ENCODE measurements at places on chromosomes 3 and 15.

- no peak for DNase-seq
Observed at GRCh38 chr3:182936239-182936917, 44.0 kb downstream of the DCUN1D1 start.

GRCh38 chr3:40387895-40388254 is 891 bp downstream of the ENTPD3 start:
- no peak for DNase-seq

- no peak for DNase-seq
Observed at GRCh38 chr3:129878355-129878754, 15.2 kb downstream of the TMCC1 start.

DNA sequence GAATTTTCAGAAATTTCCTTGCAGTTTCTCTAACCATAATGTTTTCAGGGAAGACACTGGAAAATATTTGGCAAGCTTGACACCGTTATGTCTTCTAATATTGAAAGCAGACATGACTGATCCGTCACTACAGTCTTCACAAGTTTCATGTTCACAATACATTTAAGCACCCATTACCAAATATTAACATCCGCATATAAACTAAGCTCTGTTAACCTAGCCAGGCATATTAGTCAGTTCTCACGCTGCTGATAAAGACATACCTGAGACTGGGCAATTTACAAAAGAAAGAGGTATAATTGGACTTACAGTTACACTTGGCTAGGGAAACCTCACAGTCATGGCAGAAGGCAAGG is 162.7 kb upstream of the LYSMD4 start:
- no peak for DNase-seq

DNA sequence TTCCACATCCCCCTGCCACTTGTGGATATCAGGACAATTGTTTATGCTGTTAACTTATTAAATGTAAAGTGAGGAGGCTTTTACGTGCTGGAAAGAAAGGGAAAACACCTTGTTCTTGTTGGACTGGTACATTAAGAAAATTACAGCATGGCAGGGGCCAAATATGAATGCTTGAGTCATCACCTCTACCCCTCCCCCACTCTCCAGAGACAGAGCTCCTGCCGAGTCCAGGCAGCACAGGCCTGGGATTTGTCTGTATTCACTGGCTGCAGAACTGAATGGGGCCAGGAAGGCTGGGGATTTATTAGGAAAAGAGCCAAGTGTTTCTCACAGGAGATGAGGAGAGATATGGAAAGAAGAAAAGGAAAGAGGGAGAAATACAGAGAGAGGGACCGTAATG is 308.9 kb downstream of the EPHB1 start:
- no peak for DNase-seq

DNA sequence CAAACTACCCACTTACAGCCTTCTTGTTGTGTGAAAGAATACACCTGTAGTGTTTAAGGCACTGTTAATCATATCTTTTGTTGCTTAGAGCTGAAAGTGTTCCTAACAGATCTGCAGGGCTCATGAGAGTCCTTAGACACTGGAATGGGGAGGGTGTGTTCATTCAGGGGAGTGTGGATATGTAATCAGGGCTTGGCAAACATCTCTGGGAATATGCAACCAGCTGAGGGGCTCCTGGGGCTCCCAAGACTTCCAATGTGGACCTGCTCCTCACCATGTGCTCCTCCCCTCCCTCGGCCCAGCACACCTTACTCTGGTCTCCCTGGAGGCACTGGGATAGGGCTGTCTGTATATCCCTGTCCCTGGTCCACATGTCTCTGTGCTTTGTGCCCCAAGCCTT is 30.3 kb upstream of the MFSD1 start:
- no peak for DNase-seq
